ENCODE measurements at places on chromosomes 16 and 17.

DNA sequence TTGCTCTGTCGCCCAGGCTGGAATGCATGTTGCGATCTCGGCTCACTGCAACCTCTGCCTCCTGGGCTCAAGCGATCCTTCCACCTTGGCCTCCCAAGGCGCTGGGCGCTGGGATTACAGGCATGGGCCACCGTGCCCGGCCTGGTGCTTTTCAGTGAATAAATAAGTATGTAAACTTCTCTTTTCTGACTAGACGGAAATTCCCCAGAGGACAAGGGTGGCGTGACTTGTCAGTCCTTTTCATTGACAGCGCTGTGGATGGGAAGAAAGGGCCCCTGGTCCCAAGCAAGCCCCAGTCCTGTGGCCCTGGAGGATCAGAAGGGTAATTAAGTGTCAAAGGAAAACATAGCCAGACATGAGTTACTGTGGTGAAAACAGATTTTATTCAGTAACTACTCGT, 9.6 kb upstream of the SPN start:
- peak; percentile 51 for DNase-seq

- DNase-seq, result no peak
Measured at GRCh38 chr17:63178530-63178929, 212.5 kb downstream of the TANC2 start.

DNA sequence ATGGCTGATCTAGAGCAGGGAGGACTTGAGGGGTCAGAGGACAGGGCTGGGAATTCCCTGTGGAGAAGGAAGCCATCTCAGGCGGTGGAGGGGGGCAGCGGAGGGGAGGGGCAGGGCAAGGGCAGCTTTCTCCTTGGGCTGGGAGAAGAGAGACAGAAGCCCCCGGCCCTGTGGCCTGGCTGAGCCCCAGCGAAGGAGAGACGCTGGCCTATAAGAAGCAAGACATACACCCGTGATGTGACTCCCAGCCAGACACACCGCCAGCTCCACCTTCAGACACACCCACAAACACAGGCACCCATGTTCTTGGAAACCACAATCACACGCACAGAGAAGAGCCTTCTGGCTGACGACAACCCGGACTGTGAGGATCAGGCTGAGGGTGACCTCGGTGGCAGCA, 10.0 kb downstream of the TRPV3 start:
- DNase-seq, result no peak

GRCh38 chr17:40309949-40310510, 1.1 kb downstream of the RARA start:
- DNase-seq, result no peak

Measured in muscle of leg (tissue), 16 donors.